Activated CD8-positive, alpha-beta memory T cell treated with anti-CD3 and anti-CD28 coated beads for 48 hours (primary cell): ENCODE measurements at places on chromosomes 4 and X.
A peak's percentile ranks its signal among the peaks of the same experiment; 100 is the strongest.

GRCh38 chr4:76856243-76857073 is 41.5 kb downstream of the SOWAHB start:
- no peak for DNase-seq

DNA sequence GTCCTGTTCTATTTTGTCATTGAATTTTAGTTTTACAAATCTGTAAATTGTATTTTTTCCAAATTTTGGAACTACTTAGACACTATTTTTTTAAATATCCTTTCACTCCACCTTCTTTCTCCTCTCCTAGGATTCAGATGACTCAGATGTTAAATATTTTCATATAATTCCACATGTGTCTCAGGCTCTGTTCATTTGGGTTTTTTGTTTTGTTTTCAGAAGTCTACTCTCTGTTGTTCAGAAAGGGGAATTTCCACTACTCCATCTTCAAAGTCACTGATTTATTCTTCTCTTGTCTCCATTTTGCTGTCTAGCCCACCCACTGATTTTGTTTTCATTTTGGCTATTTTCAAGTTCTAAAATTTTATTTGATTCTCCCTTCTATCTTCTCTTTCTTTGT is 264.0 kb upstream of the SLIT2 start:
- no peak for DNase-seq

- DNase-seq, result no peak
These were observed 346.6 kb downstream of the FBXO8 start for GRCh38 chr4:173936861-173937260.

DNA sequence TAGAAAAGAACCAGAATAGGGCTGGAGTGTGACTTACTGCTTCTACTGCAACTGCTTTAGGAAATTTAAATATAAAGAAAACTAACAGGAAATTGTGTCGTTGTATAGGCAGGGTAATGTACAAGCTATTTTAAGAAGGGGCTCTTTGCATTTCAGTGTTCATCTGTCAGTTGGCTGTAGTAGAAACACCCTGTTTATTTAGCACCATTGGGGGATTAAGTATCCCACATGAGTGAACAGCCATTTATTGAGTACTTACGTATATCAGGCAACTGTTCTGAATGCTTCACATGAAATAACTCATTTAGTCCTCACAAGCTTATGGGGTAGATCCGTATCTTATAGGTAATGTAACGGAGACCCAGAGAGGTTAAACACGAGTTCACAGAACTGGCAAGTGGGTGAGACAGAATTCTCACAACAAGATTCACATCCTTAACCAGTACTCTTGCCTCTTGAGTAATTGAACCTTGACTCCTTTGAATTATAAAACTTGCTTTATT is 23.9 kb downstream of the STIM2 start:
- DNase-seq, result no peak

DNA sequence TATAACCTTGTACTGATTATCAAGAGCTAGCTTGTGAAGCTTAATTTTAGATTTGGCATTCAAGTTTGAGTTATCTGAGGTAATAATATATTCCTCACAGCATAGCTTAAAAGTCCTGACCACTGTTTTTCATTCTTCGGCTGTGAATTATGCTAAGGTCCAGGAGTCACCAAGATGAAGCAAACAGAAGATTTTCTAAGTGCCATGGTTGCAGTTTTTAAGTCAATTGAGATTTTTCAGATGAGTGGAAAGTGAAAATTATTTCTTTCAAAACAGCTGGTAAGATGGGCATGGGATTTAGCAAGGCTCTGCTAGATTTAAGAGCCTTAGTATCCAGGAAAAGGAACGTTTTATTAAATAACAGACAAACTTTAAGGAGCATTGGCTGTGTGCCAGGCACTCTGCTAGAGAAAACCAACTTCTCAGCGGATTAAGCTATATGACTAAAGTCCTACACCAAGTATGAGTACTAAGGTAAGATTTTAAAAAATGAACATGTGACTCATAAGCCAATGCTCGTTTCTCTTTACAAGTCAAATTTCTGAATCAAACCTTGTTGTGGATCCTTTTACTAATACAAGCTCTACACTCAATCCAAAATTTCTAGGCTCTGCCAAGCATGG is 149.9 kb upstream of the IL15 start:
- DNase-seq, result no peak

- no peak for DNase-seq
These were observed 293.4 kb downstream of the BMPR1B start for GRCh38 chr4:95050980-95051701.

GRCh38 chr4:183659872-183660242 is 764 bp downstream of the TRAPPC11 start:
- no peak for DNase-seq

DNA sequence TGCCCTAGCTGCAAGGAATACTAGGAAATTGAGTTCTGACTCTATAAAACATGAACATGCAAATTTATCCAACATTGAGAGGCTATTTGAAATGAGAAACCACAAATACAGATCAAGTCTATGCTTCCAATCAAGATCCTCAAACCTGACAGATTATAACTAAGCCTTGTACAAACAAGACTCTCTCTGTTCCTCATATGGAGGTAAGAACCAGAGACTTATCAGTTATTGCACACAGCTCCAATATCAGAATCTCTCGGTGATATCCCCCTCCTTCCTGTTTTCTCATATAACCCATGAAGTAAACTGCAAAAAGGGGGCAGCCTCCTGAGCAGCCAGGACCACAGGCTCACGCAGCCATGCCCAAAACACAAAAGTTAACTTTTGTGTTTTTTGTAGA is 36.5 kb downstream of the FBXW7 start:
- no peak for DNase-seq

DNA sequence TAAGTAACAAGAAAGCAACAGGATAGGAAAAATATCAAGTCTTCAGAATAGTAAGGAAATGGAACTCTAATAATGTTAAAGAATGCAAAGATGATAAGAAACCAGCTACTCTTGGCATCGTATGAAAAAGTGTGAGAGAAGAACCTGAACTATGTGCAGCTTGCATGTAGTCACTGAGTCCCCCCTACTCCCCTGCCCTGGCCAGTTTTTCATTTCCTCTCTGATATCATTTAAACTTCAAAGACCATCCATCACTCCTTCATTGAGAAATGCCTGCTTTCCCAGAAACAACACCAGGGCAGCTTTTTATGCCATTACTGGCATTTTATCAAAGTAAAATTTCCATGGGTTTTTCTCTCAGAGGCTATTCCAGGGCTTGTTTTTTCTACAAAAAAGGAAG is 28.1 kb downstream of the INPP4B start:
- no peak for DNase-seq

GRCh38 chr4:4533461-4534169 is 8.2 kb downstream of the STX18 start:
- no peak for DNase-seq

DNA sequence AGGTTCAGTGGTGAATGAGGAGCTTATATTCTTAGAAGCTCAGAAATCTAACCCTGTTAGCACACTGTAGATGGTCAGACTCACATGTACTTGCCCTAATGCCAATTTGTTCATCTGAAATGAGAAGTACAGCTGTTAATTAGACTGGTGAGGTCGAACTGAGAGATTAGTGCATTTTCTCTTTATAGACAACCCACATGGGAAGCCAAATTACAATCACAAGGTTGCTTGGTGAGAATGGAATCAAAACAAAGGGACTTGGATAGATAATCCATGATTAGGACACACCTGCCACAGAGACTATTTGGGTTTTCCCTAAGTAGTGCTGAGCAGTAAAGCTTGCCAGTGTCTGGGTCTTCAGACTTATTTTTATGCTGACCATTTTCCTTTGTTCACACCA is 88.3 kb downstream of the POLA1 start:
- no peak for DNase-seq

DNA sequence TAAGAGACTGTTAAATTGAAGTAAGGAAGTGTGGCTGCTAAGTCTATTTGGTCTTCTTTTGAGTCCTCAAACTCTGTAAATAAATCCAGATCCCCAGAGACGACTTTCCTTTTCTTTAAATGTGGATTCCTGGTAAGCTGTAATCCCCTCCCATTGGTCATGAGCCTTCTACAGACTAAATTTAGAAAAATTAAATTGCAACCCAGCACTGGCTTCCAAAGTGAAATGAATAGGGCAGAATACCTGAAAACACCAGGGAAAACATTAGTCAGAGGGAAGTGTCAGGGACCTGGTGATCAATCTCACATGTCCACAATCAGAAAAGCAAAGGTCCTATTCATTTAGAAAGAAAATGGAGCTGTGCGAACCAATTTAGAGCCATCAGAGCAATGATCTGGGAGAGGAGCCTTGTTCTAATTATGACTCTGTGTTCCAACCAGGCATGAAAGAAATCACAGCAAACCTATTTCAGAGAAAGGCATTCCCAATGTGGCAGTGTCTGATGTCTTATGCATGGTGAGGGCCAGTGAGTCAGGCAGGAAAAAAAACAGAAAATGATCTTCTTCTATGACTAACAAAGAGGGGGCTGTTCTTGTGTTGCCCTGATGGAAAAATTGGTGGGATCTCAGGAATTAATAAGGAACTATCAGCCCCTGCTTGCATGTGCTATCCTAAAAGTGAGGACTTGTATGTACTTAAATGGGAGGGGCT is 19.8 kb upstream of the CCDC149 start:
- no peak for DNase-seq

DNA sequence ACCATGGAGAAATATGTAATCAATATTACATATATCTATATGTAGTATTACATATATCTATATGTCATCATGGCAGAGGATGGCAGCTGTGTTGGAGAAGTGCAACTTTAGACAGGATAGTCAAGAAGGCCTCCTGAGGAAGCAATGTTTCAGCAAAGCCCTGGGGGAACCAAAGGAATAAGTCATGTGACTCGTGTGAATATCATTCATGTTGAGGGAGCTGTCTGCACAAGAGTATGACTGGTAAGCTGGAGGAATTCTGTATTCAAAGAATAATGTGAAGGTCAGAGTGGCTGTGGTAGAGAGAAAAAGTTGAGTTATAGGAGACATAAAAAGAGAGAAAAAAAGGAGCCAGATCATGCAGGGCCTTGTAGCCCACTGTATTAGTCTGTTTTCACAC is 92.9 kb upstream of the EDNRA start:
- no peak for DNase-seq

DNA sequence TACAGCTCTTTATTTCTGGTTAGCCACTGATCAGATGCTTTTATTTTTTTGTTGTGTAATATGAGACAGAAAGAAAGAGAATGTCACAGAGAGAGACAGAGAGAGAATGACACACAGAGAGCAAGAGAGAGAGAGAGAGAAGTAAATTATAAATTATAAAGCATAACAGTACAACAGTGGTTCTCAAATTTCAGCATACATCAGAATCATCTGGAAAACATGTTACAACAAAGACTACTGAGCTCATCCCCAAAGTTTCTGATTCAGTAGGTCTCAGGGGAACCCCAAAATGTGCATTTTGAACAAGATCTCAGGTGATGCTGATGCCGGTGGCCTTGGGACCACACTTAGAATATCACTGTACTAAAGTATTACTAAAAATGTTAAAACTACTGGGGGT is 245.8 kb upstream of the DIAPH2 start:
- DNase-seq, result no peak

DNA sequence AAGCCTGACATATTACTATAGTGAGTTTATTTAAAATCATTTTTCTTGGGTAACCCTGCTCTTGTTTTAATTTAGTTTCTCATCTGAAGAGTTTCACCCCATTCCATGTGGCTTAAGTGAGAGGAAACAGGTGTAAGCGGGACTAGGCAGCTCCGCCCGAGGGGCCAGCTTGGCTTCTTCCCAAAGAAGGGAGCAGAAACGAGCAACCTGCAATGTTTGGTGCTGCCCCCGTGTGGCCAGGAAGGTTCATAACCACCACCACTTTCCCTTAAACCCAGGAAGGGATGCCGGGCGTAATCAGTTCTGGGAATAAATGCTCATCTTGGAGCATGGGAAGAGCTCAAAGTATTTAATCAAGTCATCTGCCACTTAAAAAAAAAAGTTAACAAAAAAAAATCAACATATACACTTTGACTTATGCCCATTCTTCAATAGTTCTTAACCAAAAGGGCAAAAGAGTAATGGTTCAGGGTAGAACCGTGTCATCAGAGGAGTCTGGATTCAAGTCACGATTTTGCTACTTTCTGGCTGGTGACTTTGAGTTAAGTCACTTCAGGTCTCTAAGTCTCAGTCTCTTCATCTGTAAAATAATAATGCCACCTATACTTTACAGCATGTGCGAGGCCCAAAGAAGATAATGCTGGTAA is 147.9 kb downstream of the NSUN7 start:
- DNase-seq, result peak; percentile 47
